ENCODE measurements at places on chromosomes 12 and 14. TPM values are rescaled to one million over a fixed set of nuclear protein-coding genes. Genes with fewer than 3 reads are reported as not detected.

The SCYL2 gene
- 40.8 TPM for total RNA-seq

The OR6J1 gene
- total RNA-seq, result not detected

The SYCP3 gene
- total RNA-seq, result not detected

The NRIP2 gene
- total RNA-seq, result not detected

The MORN3 gene
- total RNA-seq, result 0.49 TPM

The PTPRR gene
- total RNA-seq, result 0.65 TPM

The RASSF9 gene
- 1.5 TPM for total RNA-seq

The RCOR1 gene
- total RNA-seq, result 21.8 TPM

The DIO3 gene
- total RNA-seq, result not detected

The NAV3 gene
- total RNA-seq, result 6.3 TPM

The DACT1 gene
- total RNA-seq, result 0.32 TPM

The PYGL gene
- total RNA-seq, result 64.4 TPM

The BTBD6 gene
- total RNA-seq, result 56.8 TPM

The PDZRN4 gene
- total RNA-seq, result not detected

The CDC42BPB gene
- 76.4 TPM for total RNA-seq

The GDF3 gene
- 0.16 TPM for total RNA-seq

The ANO4 gene
- 0.16 TPM for total RNA-seq
